Muscle of arm (tissue), 14 donors: ENCODE measurements at places on chromosomes 4 and X. TPM values are rescaled to one million over a fixed set of nuclear protein-coding genes. Genes with fewer than 3 reads are reported as not detected.

GRCh38 chr4:58636381-58636780 lies 1526.2 kb upstream of the IGFBP7 start:
- no peak for DNase-seq

ZCCHC18 gene
- polyA plus RNA-seq = 2.2 TPM

- no peak for DNase-seq
These were observed 63.2 kb downstream of the JAKMIP1 start for GRCh38 chr4:6137027-6137746.

GRCh38 chr4:167109859-167110258 lies 124.4 kb downstream of the SPOCK3 start:
- no peak for DNase-seq
